Neural crest cell (in vitro differentiated cells): ENCODE measurements at places on chromosomes 7 and 10.

DNA sequence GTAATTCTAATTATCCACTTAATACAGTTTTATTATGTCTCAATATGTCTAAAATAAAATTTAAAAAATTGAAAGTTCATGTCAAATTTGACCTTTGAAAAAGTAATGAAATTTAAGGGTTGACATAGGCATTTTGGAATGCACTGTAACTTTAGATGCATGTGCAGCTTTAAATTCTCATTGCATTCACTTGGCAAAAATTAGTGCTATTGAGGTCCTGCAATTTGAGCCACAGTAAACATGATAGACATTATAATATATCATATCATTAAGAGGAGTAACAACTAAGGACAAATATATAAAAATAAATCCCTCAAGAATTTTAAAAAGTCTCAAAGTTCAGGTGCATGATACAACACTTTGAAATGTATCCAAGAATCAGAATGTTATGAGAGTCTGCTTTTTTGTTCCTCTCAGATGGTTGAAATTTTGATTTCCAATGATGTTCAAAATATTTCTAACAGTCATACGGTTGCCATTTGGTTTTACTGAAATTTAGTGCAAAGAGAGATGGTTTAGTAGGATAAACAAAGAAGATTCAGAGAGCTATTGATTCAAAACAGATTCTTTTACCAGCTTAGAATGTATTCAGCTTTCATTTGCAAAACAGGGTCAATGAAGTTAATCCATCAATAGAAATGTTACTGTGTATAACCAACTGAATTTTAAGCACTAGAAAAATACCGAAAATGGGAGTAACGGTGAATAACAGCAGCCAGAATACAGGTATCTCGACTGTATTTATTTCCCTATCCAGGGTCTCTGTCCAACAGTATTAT lies 71.8 kb downstream of the SEMA3A start:
- no peak for DNase-seq

DNA sequence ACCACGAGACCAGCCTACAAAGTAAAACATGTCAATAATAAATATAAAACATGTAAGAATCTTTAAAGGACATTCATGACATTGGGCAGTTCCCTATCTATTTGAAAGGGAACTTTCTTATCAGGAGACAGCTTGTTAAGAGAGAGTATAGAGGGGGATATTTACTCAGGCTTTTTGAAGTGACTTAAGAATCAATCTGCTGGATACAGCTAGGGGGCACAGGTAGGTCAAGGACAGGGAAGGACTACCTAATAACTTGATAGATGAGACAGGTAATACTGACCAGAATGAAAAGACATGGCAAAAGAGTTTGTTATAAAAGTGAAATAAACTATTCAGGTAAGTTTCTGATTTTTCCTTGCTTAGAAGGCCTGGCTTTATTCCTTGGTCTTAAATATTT lies 21.8 kb upstream of the LRRD1 start:
- DNase-seq: no peak

- no peak for DNase-seq
Observed at GRCh38 chr7:33748793-33749192, 156.5 kb upstream of the BMPER start.

- DNase-seq: no peak
Observed at GRCh38 chr7:36185756-36186155, 32.7 kb downstream of the EEPD1 start.

- DNase-seq: no peak
Observed at GRCh38 chr7:158837790-158838637, 8.7 kb upstream of the ESYT2 start.

DNA sequence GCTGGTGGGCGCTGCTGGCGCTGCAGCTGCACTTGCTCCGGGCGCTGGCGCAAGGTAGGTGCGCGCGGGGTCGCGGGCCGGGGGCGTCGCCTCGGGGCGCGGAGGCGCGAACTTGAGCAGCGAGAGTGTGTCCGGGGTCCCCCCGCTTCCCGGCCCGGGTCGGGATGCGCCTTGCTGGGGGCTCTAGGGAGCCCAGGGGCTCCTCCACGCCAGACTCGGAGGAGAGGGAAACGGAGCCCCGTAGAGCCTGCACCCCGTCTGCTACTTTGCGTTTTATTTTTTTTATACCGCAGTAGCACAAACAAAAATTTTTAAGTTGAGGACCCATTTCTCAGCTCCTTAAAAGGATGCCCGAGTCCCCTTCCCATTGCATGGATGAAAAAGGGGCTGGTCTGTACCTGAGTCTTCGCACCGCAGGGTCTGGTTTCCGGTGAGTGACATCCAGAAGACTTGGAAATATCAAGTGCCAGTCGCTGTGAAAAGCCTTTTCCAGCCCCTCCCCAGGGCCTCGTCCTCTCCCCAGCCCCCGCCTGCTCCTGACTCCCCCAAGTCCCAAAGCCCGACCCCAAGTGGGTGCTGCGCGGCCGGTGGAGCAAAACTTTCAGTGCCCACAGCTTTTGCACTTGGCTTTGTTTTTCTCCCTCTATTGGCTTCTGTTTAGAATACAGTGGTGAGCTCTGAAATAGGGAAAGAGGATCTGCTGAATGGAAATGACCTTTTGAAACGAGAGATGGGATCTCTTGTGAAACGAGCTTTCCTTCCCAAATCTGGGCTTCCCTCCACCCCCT lies 973 bp downstream of the SDK1 start:
- DNase-seq: peak; percentile 26
